ENCODE measurements at places on chromosomes 7 and 10.

- no peak for DNase-seq
Measured at GRCh38 chr10:118920206-118920605, 109.3 kb upstream of the NANOS1 start.

DNA sequence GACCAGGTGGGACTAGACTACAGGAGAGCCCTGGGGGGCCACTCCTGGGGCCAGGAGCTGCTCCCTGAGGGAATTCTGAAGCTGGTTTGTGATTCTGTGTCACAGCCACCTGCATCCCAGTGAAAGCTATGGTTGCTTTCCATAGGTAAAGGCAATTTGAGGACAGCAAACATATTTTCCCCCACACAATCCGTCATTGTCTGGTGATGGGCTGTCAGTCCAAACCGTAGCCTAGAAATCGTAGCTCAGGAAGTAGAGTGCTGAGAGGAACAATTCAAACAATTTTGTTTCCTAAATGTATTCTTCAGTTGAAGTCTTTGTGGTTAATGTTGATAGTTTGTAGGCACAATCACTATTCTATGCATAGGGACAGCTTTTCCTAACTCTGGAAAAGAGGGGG, 106.0 kb upstream of the INSYN2A start:
- no peak for DNase-seq

DNA sequence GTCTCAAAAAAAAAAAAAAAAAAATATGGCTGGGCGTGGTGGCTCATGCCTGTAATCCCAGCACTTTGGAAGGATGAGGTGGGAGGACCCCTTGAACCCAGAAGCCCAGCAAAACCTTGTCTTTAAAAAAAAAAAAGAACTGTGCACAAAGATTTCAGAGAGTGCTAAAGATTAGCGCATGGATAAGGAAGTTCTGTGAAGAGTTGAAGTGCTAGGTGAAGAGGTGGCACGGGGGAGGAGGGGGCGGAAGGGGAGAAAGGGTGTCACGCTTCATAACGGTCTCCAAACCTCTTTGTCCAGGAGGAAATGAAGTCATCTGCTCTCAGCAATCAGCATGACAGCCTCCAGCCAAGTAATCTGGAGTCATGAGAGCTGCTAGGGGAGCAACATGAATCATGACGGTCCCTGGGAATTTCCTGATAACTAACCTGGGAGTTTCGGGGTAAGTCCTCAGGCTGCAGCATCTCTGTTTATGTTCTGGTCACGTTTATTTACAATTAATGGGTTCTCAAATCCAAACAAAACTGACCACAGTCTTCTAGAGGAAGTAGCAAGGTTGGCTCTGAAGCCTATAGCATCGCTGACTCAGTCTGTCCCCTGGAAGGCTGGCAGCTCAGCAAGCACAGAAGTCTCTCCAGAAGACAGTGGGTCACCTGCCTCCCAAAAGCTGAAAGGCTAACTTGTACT, 1.9 kb upstream of the PLAU start:
- no peak for DNase-seq

DNA sequence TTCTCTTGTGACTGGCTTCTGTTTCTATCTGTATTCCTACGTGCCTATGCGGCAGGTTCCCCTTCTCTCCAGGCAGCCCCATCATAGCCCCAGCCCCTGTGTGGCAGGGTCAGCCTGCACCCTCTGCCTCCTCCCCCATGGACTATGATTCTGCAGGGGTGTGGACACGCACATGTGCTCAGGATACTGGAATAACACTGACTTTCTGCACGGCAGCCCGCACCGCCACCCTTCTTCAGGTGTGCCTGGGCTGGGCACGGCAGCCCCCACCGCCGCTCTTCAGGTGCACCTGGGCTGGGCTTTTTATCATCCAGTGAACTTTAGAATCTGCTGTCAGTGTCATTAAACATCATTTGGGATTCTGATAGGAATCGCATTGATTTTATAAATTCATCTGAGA, 202.6 kb upstream of the PPP2R2D start:
- DNase-seq: no peak

GRCh38 chr7:150311711-150312110, 11.4 kb upstream of the LRRC61 start:
- DNase-seq: no peak

DNA sequence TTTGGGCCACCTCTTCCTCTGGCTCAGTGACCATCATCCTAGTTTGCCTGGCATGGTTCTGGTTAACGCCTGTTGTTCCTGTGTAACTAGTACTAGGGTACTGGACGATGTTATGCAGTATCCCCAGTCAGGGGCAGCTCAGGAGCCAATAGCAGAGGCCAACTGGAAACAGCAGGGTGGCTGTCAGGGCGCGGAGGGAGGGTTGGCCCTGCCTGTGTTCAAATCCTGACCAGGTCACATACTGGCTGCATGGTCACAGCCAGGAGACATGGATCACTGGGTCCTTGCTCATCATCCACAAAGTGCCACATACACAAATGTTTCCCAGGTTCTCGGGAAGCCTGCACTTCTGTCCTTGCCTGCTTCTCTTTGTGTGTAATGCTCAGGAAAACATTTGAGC, 12.3 kb upstream of the RBP3 start:
- DNase-seq: no peak

GRCh38 chr10:62443866-62444265, 69.7 kb downstream of the ZNF365 start:
- DNase-seq: no peak

DNA sequence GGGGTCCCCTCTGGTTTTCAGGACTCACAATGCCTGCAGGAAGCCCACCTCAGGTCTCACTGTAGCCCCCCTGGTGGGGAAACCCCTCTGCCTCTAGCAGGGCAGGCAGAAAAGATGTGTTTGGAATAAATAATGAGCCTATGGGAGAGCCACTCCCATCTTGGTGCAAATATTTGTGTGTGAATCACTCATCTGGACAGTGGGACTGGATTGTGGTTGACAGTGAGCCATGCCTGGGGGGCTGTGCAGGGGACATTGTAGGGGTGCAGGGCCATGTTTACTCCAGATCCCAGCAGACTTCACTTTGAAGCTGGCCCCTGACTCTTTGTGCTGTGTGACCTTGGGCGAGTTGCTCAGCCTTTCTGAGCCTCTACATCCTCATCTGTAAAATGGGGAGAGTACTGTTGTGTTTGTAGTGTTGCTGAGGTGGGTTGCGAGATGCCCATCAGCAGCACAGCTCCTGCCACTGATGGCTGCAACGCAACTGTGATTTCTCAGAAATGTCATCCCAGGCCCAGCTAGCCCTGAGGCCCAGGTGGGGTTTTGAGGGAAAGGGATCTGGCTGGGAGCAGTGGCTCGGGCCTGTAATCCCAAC, 20.7 kb downstream of the GTF2IRD1 start:
- no peak for DNase-seq

GRCh38 chr7:146201945-146202344, 85.3 kb downstream of the CNTNAP2 start:
- DNase-seq: no peak

DNA sequence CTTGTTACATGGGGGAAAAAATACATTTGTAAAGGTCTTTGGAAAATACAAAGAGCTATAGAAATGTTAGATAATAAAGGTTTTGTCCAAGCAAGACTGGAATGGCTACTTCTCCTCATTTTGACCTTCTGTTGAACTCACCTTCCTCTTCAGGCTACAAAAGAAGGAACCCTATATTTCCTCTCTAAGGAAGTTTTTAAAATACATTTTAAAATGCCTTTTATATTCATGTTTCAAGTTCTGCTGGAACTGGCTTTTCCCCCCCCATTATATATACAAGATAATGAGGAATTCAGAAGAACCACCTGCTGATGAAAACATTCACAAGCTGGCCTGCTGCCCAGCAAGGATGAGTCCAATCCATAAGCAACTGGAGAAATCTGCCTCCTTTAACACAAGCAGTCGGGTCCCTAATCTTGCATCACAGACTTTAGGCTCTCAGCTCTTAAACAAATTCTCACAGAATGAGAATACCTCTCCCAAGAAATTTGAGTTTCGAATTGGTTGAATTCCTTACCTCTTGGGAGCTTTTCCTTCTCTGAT, 44.6 kb downstream of the MTERF1 start:
- no peak for DNase-seq

DNA sequence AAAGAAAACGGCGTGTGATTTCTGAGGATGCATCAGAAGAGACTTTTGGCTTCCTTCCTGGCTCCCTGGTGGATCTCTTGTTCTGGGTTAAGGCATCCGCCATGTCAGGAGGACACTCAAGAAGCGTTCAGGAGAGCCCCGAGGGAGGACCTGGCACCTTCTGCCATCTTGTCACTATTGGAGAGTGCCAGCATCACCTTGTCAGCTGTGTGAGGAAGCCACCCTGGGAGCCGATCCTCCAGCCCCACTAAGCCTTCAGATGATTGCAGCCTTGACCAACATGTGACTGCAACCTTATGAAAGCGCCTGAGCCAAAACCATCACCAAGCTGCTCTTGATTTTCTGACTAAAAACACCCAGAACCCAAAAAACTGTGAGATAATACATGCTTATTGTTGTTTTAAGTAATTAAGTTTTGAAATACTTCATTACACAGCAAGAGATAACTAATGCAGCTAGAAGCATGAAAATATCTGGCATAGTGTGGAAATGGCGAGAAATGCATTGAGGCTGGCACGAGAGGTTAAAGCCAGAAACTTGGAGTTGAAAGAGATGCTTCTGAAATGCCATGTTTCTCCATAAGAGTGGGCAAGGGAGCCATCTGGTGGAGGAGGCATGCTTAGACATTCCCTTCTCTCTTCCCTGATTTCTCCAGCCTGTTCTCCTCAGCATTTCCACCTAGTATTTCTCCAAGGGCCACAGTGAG, 5.4 kb upstream of the ZFYVE27 start:
- peak; percentile 41 for DNase-seq

DNA sequence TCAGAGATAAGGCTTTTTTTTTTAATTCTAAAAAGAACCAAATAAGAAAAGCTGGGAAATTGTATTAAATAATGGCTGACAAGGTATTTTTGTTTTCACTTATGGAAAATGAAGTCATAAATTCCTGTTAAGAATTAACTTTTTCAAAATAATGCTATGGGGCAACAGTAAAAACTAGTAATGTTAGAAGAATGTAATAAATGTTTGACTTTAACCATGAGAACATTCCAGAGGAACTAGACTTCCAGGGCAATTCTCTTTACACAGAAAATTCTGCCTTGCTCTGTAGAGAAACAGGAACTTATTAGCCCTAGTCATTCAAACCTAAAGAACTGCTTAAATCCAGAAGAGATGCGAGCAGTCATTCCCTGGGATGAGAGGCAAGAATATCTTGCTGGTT, 571.1 kb downstream of the IPMK start:
- DNase-seq: no peak

GRCh38 chr7:84844771-84845170, 342.1 kb downstream of the SEMA3D start:
- no peak for DNase-seq

GRCh38 chr7:134315679-134316538, 821 bp downstream of the SLC35B4 start:
- no peak for DNase-seq

GRCh38 chr7:27198871-27199801, 755 bp downstream of the HOXA13 start:
- peak; percentile 29 for DNase-seq

DNA sequence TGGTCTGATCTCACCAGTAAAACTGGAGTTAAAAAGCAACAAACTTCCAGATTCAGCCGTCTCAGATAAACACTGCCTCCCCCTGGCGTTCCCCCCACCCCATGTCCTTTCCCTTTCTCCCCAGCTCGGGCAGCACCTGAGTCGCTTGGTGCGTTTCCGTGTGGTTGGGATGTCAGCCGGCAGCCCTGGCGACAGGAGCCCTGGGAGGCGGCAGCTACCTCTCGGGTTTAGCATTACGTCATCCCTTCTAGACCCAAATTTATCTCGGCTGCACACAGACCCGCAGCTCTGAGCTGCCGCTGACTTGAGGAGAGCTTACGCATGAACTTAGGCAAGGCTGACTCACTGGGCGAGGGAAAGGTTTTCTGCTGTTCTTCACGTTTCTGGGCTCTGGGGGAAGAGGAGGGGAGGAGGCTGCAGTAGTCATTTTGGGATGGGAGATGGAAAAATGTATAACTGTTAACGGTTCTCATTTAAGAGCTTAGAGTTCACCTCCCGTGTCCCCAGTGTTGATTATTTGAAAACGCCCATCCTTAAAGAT, 14.4 kb downstream of the MXI1 start:
- DNase-seq: peak; percentile 58

DNA sequence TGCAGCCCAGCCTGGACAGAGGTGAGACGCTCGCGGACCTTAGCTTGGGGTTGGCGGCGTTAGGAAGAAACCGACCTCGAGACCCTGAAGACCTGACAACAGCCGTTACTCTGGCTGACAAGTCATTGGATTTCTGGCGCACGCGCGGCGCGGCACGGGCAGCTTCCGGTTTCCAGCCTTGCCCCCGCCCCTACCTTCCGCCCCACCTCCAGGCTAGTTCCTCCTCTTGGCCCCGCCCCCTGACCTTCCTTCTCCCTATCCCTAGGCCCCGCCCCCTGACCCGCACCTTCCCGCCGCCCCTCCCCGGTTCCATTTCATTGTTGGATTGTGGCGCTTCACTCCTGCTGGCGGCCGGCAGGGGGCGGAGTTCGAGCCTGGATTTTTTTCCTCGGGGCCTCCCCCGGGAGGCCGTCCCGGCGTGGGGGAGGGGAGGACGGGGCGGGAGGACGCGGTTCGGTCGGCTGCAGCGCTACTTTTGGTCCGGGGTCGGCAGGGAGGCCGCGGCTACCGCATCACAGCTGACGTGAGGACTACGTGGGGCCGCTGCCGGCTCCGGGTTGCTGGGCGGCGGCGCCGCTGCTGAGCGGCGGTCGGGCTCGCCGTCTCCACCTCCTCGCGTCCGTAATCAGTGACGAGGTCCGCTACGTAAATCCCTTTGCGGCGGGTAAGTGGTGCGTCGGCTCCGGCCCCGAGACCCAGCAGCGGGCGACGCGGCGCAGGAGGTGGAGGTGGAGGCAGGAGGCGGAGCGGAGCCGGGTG, at the start of gene CREM:
TSS of gene CREM (plus strand) at position 317 of the 759 bp plus-strand sequence. CDS start 10,990 bp downstream, outside the sequence.
- peak; percentile 100 for DNase-seq

DNA sequence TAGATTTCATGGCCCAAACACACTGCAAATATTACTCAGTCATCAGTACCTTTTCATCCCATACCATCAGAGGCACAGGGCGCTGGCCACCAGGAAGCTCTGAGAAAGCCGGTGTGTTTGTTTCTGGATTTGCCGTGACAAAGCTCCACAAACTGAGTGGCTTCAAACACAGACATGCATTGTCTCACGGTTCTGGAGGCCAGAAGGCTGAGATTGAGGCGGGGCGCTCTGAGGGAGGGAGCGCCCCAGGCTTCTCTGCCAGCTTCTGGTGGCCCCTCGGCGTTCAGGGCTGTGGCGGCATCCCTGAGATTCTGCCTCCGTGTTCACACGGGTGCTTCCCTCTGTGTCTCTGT, 3.7 kb upstream of the TTYH3 start:
- DNase-seq: no peak

DNA sequence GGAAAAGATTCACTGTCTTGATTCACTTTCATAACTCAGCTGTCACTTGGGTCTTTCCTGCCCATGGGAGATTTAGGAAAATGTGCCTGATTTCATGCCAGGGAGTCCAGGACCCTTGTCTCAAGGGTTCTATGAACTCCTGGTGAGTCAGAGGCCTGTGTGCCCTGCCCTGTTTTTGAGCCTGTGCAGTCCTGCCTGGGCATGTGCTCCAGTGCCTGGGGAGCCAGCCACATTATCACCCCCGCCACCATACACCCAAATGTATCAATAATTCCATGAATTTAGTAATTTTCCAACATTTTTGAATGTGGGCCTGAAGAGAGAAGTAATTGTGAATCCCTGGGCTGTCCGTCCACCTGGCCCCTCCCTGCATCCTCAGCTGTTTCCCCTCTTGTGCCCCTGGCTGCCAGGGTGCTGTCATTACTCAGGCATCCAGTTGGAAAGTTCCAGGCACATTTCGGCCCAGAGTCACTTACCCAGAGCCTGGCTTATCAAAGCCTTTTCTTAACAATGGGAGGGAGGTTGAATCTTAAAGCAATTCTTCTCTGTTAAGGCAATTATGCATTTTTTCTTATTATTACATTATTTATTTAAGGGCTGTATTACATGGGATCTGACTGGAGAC, 287.8 kb upstream of the CDC14C start:
- DNase-seq: no peak
